ENCODE measurements at places on chromosomes 1 and 21. TPM values are rescaled to one million over a fixed set of nuclear protein-coding genes. Genes with fewer than 3 reads are reported as not detected.

Gene MRPS21
- total RNA-seq, result 85.5 TPM

Gene PTGFR
- not detected for total RNA-seq

Gene TLCD4
- total RNA-seq, result 3.6 TPM

Gene ANGPTL1
- not detected for total RNA-seq

Gene PADI1
- 1.4 TPM for total RNA-seq

Gene KIF26B
- 0.16 TPM for total RNA-seq

Gene DEPDC1
- 17.3 TPM for total RNA-seq

Gene JAM2
- not detected for total RNA-seq

Gene MARK1
- total RNA-seq, result 0.07 TPM

Gene HDGF
- total RNA-seq, result 455 TPM

Gene FBXO44
- total RNA-seq, result 12.2 TPM

Gene CD1E
- not detected for total RNA-seq

Measured in A549 treated with RU486 at 1 μM for 4 hours (cell line).